ENCODE measurements at places on chromosomes 13 and 19. TPM values are rescaled to one million over a fixed set of nuclear protein-coding genes. Genes with fewer than 3 reads are reported as not detected.

TGFB1 gene
- total RNA-seq, result 8.5 TPM

KLK1 gene
- total RNA-seq, result 5.0 TPM

GRK1 gene
- 0.06 TPM for total RNA-seq

CEACAM4 gene
- not detected for total RNA-seq

ONECUT3 gene
- not detected for total RNA-seq

RNF113B gene
- not detected for total RNA-seq

SIGLEC8 gene
- total RNA-seq, result not detected

C13orf42 gene
- not detected for total RNA-seq

DNA sequence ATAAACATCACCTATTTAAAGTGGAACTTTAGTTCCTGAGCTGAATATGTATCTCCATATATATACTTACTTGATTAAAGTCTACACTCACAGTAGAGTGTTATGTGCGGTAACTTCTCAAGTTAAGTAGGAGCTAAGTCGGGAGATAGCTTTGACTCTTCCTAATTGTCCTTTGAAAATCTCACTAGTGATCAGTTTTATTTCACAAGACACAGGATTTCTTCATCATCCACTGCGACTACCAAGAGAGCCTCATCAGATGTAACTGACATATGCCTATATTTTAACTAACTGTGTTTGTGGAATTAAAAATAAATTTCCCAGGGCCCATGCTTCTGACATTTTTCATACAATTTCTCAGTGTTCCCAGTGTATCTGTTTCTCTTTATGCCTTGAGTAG, 1664.0 kb downstream of the EFNB2 start:
- DNase-seq, result no peak

GRCh38 chr13:96900986-96901385, 93.3 kb downstream of the OXGR1 start:
- DNase-seq, result no peak

DNA sequence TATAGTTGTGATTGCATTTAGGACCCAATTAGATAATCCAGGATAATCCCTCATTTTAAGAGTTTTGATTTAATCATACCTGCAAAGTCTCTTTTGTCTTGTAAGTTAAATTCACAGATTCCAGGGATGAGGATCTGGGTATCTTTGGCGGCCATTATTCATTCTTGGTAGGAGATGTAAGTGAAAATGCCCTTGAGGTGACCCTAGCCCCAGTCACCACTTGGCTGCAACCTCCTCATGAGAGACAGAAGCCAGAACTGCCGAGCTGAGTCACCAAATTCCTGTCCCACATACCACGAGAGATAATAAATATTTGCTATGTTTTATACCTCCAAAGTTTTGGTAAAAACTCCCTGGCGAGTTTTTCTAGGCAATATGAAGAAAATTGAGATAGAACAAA, 389.4 kb downstream of the RFC3 start:
- no peak for DNase-seq

DNA sequence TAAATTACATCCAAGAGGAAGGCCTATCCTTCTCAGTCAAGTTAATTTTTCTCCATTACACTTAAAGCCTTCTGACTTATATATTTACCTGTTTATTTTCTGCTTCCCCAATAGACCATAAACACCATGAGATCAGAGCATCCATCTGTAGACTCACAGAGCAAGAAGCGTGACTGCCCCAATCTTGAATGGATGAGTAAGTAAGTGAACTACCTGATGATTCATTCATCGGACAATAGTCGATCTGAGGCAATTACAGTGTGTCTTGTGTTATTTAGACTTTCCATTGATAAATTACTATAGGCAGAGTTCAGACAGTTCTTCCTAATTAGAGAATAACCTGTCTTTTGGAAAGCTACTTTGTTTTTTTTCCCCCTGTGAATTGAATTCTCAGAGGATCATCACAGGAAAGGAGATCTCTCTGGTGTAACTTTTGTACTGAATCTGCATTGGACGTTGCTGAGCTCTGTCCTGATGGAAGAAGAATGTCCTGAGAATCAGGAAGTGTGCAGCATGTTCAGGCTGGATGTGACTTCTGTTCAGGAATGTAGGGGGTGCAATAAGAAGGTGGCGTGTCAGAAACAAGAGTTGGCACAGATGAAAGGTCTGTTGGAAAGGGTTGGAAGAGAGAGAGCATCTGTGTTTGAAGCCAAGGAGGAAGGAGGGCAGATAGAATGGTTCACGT, 367.0 kb downstream of the NALCN start:
- peak; percentile 89 for DNase-seq

DNA sequence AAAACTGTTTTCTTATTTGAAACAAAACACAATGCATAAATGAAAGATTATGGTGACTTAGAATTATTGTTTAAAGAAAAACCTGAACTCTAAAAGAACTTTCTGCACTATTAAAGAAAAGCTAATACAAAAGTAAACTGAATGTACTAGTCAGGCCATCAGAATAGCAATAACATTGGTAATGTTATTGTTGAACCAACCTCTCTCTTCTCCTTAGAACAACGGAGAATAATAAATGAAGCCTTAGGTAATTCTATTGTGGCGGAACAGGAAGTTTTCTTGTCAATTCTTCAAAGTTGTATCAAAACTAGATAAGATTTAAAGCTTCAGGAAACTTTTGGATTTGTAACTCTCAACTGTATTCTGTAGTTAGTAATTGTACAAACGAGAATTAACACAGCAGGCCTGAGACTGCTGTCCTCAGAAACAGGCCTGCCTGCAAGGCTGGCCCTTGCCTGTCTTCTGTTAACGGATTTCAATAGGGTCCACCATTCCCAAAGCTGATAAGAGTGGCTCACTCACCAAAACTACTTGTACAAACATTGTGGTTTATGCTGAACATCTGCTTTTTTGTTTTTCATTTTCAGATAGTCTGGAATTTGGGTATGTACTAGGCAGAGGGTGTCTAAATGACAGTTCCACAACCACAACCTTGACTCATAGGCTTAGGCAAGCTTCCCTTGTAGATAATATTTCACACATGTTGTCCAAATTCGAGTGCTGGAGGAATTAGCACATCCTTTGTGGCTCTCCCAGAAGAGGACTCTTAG, 825.8 kb downstream of the GPC5 start:
- no peak for DNase-seq

- DNase-seq, result no peak
Observed at GRCh38 chr19:49441210-49441959, at the start of gene SLC17A7. SLC17A7 (minus strand) TSS chr19:49441527; CDS start chr19:49441379, 148 bp downstream.

GRCh38 chr19:47745010-47745901, at the start of gene NOP53:
NOP53 (plus strand) TSS chr19:47745546; CDS start chr19:47745560, 14 bp downstream.
- DNase-seq, result peak; percentile 68

- no peak for DNase-seq
Observed at GRCh38 chr13:112846411-112847115, 122.5 kb upstream of the MCF2L start.

GRCh38 chr13:111421216-111421615, 100.8 kb downstream of the TEX29 start:
- DNase-seq, result no peak

DNA sequence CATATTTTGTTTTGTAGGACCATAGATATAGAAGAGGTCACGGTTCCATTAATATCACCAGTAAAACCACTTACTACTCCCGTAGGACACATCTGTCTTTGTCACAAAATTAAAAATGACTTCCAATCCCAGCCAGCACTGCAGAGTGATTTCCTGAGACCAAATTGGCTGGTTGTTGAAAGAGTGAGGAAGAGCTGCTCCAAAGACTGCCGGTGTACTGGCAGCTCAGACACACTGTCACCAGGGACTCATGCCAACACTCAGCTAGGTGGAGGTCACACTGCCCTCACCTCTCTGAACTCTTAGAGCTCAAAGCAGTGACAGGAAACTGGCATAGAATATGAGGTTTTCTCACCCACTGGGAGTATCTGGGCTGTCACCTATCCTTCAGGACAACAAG, 52.1 kb downstream of the FLT1 start:
- DNase-seq, result no peak

- no peak for DNase-seq
Observed at GRCh38 chr13:41241626-41242025, 21.8 kb downstream of the MTRF1 start.

DNA sequence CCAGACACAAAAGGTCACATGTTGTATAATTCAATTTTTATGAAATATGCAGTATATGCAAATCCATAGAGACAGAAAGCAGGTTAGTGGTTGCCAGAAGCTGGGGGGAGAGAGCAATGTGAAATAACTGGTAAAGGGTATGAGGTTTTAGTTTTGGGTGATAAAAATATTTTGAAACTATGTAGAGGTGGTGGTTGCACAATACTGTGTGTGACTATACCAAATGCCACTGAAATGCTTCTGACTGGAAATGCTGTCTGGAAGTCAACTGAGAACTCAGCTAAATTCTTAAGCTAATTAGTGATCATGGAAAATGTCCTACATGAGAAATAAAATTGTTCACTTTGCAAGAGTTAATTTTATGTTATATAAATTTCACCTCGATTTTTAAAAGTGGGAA, 65.3 kb upstream of the RXFP2 start:
- DNase-seq, result no peak

GRCh38 chr13:38990693-38991092, at the start of gene STOML3:
STOML3 (minus strand) TSS chr13:38990831; CDS start chr13:38990721, 110 bp downstream.
- no peak for DNase-seq

GRCh38 chr13:30735025-30735871, at the start of gene ALOX5AP:
ALOX5AP (plus strand) TSS chr13:30735543; CDS start chr13:30735606, 63 bp downstream.
- no peak for DNase-seq

- no peak for DNase-seq
Observed at GRCh38 chr19:1774989-1775772, 21.9 kb downstream of the ONECUT3 start.

- no peak for DNase-seq
Observed at GRCh38 chr19:39082167-39082566, 2.0 kb upstream of the ACP7 start.

DNA sequence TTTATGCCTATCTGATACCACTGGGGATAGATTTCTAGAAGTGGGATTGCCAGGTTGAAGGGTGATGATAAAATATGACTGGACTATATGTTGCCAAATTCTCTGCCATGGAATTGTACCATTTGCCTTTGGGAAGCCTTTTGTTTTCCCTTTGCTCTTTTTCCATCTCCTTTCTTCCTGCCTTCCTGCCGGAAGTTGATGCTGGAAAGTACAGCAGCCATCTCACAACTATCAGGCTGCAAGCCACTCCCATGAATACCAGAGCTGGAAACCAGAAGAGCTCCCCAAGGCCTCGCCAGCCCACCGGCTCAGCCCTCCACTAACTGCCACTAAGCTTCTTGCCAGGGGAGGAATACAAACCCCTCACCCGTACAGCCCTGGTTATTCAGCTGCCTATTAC, 29.7 kb downstream of the ZIC5 start:
- DNase-seq, result no peak

DNA sequence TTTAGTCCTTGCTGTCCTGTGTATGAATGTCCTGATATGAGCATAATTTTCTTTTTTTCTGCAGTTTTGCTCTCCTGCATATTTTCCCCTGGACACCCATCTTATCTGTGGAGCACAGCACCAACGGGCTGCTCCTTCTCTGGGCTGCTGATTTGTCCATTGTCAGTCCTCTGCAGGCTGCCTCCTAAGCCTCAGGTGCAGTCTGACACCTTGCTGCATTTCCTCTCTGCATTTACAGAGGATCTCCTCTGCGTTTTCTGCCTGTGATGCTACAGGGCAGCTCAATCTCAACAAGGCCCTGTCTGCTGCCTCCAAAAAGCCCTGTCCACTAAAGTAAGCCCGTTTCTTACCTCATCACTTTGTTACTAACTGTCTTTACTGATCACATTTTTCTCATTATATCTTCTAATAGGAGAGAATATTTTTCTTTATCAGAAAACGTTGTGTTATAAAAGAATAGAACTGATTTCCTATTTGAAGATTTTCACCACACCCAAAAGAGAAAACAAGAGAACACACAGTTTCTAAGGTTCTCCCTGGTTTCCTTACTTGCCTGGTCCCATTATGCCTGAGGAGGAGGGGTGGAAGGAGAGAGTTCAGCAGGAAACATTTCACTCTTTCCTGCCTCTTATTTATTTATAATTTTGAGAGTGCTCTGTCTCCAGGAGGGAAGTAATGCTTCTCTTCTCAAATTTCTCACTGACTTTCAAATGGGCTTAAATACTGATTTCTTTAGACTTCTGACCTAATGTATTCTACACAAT, 65.6 kb upstream of the TDRD3 start:
- no peak for DNase-seq

DNA sequence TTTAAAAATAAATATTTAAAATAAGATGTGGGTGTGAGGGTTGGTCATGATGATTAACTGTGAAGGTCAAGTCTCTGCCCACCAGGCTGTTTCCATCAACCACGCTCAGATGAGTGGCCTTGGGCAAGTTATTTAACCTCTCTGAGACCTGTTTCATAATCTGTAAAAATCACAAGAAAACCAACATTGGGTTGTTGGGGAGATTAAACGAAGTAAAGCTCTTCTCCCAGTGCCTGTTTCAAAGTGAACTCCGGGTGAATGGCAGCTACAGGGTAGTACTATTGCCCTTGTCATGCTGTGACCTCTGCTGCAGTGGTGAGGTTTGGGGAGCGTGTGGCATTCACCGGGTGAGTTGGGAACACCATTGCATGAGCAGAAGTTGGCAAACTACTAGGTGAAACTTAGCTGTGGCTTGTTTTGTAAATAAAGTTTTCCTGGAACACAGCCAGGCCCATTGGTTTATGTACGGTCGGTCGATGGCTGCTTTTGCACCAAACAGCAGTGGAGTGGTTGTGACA, 153.2 kb downstream of the USP12 start:
- DNase-seq, result no peak

DNA sequence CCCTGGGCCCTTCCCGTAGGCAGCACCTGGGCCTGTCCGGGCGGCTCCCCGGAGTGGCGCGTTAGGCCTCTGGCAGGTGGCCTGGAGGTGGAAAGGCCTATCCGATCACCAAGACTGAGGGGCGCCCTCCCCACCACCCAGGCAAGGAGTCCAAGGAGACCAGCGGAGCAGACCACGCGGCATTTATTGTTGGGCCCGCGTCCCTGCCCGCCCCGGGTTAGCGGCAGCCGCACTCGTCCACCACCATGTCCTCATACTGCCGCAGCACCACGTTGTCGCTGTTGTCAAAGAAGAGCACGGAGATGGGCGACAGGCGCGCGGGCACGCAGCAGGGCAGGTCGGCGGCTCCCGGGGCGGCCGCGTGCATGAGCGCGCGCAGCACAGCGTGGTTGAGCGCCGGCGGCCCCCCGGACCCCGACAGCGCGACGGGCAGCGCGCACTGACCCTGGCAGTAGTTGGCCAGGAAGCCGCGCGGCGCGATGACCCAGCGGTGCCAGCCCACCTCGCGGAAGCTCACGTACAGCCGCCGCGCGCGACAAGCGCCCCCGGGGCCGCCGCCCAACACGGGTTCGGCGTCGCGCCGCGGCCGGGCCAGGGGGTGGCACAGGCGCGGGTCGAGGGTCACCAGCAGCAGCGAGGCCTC, 27.5 kb downstream of the CERS1 start:
- DNase-seq, result no peak

Measured in epithelial cell of proximal tubule (primary cell).